ENCODE measurements at places on chromosomes 2 and 18.

GRCh38 chr2:214497489-214497888 lies 86.6 kb downstream of the VWC2L start:
- no peak for DNase-seq

DNA sequence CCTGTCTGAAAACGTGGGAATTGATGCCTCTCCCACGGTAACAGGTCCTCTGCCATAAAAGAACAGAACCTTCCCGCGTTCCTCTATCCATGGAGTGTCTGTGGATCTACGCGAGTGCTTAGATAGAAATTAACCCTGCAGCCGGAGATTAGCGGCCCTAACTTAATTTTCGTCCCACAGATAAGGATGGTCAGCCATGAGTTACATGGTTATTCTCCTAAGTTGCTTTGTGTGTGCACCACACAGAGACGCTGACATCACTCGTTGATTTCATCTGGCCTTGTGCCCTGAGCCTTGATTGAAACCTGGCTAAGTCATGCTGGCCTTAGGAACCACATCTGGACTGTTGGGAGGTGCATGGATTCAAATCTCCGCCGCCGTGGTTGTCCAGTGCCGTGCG lies 132.1 kb downstream of the GBX2 start:
- no peak for DNase-seq

GRCh38 chr2:54419855-54420523 lies 36.1 kb upstream of the SPTBN1 start:
- DNase-seq, result no peak

DNA sequence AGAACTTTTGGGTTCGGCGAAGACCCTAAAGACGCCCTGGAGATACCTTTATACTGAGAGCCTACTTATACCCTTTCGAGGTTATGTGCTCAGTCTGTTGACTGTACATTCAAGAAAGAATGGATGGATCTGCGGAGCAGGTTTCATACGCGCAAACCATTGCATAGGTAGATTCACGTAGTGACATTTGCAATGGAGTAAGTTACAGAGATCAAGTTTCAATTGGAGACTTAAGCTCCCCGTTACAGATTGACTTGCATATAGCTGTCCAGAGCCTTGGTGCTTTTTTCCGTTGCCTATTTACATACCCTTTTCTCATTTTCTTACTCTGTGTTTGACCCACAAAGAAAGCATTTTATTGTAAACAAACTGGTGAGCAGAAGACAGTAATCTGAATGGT lies 923 bp downstream of the PSMD1 start:
- no peak for DNase-seq

DNA sequence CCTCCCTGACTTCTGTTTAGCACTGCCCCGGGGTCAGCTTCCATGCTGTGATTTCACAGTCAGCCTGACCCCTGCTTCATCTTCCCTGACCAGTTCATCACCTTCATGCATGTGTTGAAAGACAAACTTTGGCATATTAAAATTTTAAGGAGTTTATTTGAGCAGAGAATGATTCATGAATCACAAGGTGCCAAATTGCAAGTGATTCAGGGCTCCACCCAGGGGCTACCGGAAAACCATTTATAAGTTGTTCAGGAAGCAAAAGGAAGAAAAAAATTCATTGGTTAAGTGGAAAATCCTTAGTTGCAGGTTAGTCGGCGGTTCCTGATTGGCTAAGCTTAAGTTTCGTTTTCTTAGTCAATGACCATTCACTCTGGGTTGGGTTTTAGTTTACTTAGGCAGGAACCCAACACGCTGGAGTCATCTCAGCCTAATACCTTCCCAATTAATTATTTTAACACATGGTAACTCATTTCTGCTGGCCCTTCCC lies 10.6 kb downstream of the IL1F10 start:
- DNase-seq, result no peak

- no peak for DNase-seq
Observed at GRCh38 chr18:41753826-41754225, 201.2 kb upstream of the PIK3C3 start.

- DNase-seq, result no peak
Observed at GRCh38 chr2:200258881-200259576, 47.5 kb upstream of the SPATS2L start.

DNA sequence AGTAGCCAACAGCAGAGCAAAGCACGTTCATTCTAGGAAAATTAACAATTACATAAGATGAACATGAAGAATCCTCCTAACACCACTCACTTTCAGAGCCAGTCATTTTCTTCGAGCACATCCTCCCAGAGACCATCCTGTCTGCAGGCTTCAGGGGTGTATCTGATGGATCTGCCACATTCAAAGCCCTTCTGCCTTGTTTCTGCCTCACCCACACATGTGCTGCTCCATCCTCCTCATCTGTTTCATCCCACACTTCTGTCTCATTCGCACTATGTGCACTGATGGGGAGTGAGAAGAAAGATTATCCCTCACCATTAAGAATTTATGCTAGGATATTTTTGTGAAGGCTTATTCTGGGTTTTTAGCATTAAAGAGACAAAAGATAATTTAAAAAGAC lies 287.9 kb upstream of the PKDCC start:
- DNase-seq, result no peak

DNA sequence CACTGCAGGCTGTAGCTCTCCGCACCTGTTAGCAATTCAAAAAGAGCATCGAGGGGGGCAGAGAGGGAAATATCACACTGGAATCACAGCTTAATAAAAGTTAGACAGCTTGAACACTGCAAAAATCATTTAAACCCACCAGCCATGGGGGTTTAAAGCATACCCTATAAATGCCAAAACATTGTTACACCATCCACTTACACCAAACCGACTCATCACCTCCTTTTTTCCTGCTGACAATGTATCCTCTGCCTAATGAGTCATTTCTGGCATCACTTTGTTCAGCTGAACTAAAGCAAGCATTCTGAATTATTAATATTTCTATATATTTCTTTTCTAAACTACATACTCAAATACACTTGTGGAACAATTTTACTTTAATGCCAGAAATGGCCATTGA lies 21.6 kb downstream of the MC4R start:
- DNase-seq, result no peak

GRCh38 chr18:40867459-40867858 lies 1087.6 kb upstream of the PIK3C3 start:
- no peak for DNase-seq

- DNase-seq, result no peak
Observed at GRCh38 chr2:100066246-100066645, 76.1 kb downstream of the AFF3 start.

DNA sequence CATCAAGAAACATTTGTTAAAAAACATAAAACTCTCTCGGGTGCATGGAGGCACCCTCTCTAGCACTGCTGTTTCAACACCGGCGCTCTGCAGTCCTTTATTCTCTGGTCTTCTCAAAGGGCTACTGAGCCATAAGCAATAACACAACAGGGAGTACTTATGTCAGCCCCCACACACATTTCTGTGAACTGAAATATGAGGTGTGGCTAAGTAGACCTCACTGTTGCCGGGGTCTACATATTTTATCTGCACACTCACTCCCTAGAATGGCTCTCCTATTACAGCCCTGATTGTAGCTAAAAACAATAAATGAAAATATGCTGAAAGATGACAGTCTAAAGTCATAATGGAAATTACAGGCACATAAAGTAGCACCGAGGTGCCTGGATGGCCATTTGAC lies 235.1 kb downstream of the GRB14 start:
- no peak for DNase-seq

DNA sequence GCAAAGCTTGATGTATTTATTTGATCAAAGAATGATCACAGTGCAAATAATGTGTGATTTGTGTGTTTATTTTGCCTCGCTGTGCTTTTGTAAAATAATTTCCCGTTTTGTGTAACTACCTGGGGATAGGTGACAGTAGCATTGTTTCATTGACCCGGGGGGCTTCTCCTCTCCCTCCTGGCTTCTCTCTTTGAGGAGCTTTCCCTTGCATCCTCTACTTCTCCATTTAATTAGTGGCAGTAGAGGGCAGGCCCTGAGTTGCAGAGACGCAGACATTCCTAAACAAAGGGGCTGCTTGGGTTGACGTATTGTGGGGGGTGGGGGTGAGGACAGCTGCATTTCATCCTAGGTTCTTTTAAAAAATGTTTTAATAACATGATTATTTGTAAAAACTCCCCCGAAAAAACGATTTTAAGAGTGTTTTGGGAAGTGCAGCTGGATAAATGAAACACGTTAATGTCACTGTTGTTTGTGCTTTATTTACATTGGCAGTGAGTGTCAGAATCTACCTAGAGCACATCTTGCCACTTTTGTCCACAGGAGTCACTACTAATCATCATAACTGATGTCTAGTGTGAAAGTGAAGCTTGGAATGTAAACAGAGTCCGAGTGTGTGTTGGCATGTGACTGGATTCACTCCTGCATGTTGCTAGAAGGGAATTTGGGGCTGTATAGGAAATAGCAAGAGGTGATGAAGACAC lies 2.2 kb downstream of the NEDD4L start:
- no peak for DNase-seq

GRCh38 chr2:219304223-219304622 lies 5.0 kb downstream of the PTPRN start:
- no peak for DNase-seq

- no peak for DNase-seq
Observed at GRCh38 chr2:226399006-226399405, 400.6 kb downstream of the IRS1 start.

DNA sequence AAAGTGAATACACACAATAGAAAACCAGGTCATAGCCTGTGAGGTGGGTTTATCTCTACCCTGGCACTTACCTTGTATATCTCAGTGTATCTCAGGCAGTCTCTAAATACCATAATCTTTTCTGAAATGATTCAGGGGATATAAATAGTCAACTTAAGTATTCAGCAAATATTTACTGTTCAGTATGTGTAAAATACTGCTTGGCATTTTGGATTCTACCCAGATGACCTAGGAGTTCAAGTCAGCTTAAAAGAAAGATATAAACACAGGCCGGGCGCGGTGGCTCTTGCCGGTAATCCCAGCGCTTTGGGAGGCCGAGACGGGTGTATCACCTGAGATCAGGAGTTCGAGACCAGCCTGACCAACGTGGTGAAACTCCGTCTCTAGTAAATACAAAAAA lies 23.8 kb downstream of the GRHL1 start:
- no peak for DNase-seq

DNA sequence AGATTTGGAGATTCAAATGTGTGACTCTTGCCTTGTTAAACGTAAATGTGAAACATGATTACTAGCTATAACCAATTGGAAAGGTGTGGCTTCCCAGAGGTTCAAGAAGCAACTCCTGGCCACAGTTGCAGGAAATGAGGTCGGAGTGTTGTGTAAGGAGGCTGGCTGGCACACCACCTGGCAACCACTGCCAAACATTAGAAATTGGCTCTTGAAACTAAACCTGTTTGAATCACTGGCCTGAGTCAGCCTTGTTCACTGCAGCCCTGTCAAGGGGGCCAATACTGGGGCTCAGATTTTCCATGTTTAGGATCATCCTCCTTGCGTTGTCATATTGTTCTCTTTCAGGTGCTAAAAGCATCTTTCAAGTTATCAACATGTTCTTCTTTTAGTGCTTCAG lies 206.3 kb downstream of the ARL6IP6 start:
- no peak for DNase-seq

GRCh38 chr2:20542746-20543468 lies 96.0 kb downstream of the RHOB start:
- DNase-seq, result no peak
